Kasumi-1 (cell line): ENCODE measurements at places on chromosomes 3 and 15.

- DNase-seq: no peak
Observed at GRCh38 chr3:194465920-194466570, 20.8 kb downstream of the ATP13A3 start.

DNA sequence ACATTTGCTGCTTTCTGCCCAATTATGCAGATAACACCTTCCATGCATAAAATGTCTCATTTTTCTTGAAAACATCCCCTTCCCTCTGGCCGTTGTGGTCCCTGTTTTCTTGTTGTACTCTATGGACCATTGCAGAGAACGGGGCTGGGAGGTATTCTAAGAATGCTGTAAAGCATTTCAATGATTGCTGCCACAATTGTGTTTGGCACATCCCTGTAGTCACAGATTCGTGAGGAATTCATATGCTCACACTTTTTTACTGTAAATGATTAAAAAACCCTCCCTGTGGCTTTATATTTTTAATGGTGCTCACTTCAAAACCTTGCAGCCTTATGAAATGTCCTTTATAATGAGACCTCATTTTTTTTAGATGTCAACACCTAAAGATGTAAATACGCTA is 207.2 kb upstream of the GBE1 start:
- no peak for DNase-seq

DNA sequence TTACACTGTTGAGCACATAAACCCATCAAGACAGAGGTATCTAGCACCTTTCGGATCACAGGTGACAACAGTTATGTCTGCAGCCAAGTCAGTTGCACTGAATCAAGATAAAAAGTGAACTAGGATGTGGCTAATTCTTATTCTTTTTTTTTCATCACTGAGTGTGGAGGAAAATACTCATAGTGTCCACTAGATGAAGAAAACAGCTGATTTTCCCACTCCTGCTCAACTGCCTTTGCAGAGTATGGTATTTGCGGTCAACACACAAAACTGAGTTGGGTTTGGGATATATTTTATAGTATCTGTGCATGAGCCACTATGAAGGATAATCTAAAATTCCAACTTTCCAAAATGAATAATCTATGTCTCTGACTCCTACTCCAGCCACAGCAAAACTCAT is 32.5 kb downstream of the IL17RD start:
- DNase-seq: no peak

GRCh38 chr3:13715167-13715954 is 164.5 kb downstream of the WNT7A start:
- no peak for DNase-seq

DNA sequence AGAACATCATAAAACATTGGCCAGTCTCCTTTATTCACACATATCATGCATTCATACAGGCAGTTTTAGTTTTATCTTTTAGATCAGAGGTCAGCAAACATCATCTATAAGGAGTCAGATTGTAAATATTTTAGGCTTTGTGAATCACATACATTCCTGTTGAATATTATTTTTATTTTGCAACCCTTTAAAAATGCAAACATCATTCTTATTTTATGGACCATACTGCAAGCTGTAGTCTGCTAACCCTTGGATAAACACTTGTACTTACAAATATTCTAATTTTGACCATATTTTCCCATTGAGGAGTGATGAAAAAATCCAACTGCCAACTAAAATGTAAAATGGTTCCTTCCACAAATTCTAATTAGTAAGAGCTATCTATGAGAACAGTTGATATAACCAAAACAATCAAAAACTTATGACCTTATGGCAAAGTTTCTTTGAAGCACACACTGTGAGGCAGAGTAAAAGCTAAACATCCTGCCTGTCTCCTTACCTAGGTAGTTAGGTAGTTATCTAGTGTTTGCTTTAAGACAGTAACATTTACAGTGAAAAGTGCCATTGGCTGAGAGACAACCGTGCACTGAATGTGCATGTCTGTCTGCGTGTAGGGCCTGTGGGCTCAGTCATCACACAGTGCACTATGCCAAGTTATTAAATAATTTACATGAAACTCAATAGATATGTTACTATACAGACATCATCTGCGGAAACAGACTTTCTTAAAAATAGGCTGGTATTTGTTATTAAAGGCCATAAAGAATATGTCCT is 57.7 kb downstream of the PIK3R4 start:
- no peak for DNase-seq

DNA sequence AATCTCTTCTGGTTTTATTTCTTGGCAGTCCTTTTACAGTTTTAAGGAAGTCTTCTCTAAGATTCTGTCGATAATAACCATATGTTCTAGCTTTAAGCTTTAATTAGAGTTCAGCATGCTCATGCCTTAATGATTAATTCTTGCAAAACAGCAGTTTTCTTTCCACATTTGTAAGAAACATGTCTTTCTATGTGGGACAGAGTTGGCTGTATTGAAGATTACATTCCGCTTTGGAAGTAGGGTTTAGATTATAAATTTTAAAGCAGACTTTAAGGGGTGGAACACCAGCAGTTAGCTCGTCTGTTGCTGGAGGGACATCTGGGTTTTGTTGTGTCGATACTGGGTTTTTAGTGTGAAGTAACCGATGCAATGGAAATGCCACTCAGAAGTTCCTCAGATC is 35.3 kb downstream of the SQOR start:
- no peak for DNase-seq

- no peak for DNase-seq
Observed at GRCh38 chr3:101011136-101011535, 17.9 kb upstream of the ABI3BP start.

- no peak for DNase-seq
Observed at GRCh38 chr15:38874464-38874863, 309.9 kb upstream of the RASGRP1 start.

- no peak for DNase-seq
Observed at GRCh38 chr3:24457719-24458118, 36.9 kb downstream of the THRB start.

GRCh38 chr3:14890476-14890875 is 56.9 kb upstream of the NR2C2 start:
- DNase-seq: no peak

GRCh38 chr3:183577346-183577745 is 21.8 kb upstream of the KLHL6 start:
- DNase-seq: no peak

- DNase-seq: no peak
Observed at GRCh38 chr3:25474052-25474451, 46.0 kb downstream of the RARB start.

- DNase-seq: no peak
Observed at GRCh38 chr3:66709532-66709931, 208.7 kb upstream of the LRIG1 start.

DNA sequence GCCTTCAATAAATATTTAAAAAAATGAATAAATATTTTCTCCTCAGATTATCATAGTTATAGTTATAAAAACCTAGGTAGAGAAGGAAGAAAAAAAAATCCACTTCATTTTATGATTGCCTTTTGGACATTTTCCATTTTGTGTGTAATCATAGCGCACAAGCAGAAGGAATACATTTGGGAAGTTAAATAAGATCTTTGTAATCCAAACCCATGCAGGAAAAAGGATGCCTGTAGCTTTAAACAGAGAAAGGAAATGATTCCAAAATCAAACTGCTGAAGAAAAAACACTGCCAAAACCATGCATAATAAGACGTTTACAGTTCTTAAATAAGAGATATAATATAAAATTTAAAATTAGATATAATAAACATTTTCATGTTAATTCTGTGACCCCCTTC is 7.4 kb upstream of the CCDC54 start:
- DNase-seq: no peak

GRCh38 chr15:47390208-47390765 is 327.0 kb upstream of the SEMA6D start:
- no peak for DNase-seq

- DNase-seq: no peak
Observed at GRCh38 chr15:39016706-39017105, 452.1 kb upstream of the RASGRP1 start.

- DNase-seq: no peak
Observed at GRCh38 chr15:48643776-48644466, 1.6 kb downstream of the FBN1 start.

DNA sequence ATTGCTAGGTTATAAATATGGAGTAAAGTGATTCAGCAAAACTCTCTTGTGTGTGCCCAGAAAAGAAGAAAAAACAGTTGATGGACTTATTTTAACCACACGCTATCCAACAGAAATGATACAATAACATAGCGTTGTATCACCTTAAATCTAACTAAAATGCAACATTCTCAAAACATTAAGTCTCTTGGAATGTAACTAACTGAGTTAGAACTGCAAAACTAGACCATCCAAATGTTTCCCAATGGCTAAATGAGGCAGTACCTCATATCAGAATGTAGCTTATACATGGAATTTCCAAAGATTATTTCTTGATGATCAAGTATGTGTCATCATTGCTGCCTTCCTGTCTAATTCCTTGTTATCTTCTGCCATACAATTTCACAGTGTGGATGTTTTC is 187.9 kb downstream of the CNTN3 start:
- no peak for DNase-seq

GRCh38 chr3:45778761-45779201 is 17.6 kb downstream of the SLC6A20 start:
- DNase-seq: no peak

DNA sequence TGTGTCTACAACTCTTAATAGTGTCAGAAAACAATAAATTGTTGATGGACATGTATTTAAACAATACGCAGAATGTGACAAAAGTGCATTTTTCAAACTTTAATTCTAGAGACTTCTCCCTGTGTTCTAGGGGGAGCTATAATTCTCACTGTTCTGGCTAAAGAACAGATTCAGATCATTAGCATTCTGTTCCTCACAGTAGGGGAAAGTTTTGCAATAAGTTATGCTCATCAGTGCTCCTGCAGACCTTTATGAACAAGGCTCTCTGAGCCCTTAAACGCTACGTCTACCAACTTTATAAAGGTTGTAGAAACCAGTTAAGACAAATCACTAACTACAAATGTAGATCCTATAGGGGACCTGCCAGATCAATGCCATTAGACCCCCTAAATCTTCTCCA is 444.2 kb downstream of the SQOR start:
- DNase-seq: no peak

GRCh38 chr15:96992817-96993216 is 662.3 kb downstream of the NR2F2 start:
- DNase-seq: peak; percentile 51

- DNase-seq: no peak
Observed at GRCh38 chr3:187014417-187014864, 84.1 kb downstream of the ST6GAL1 start.

DNA sequence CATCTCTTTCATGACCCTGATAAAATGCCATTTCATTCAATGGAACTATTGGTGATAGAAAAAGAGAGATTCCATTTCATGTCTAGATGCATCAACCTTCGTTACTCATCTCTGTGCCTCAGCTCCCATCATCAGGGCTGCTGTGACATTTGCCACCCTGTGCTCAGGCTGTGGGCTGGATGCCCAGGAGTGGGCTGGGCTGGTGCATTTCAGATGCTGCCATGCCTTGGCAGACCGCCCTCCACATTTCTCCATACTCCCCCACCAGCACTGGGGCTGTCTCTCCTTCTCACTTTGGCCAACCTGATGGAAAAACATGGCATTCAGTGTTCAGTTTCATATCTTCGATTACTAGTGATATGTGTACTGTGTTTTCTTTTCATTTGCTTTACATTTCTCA is 59.1 kb downstream of the DNASE1L3 start:
- no peak for DNase-seq

GRCh38 chr15:46676233-46677206 is 1040.8 kb upstream of the SEMA6D start:
- no peak for DNase-seq

DNA sequence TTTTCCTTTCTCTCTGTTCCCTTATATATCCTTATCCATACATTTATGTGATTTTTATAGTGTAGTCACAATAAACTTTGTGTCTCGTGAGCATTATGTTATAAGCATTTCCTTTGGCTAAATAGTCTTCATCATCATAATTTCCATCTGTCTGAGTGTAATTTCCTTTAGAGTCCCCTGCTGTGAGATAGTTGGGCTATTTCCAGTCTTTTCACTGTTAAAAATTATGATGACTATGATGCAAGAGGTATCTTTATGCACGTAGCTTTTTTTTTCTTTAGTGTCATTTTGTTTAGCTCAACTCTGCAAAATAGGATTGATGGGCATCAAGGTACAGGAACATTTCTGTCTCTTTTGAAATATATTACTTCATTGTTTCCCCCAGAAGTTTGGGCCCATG is 26.9 kb upstream of the CA12 start:
- no peak for DNase-seq

DNA sequence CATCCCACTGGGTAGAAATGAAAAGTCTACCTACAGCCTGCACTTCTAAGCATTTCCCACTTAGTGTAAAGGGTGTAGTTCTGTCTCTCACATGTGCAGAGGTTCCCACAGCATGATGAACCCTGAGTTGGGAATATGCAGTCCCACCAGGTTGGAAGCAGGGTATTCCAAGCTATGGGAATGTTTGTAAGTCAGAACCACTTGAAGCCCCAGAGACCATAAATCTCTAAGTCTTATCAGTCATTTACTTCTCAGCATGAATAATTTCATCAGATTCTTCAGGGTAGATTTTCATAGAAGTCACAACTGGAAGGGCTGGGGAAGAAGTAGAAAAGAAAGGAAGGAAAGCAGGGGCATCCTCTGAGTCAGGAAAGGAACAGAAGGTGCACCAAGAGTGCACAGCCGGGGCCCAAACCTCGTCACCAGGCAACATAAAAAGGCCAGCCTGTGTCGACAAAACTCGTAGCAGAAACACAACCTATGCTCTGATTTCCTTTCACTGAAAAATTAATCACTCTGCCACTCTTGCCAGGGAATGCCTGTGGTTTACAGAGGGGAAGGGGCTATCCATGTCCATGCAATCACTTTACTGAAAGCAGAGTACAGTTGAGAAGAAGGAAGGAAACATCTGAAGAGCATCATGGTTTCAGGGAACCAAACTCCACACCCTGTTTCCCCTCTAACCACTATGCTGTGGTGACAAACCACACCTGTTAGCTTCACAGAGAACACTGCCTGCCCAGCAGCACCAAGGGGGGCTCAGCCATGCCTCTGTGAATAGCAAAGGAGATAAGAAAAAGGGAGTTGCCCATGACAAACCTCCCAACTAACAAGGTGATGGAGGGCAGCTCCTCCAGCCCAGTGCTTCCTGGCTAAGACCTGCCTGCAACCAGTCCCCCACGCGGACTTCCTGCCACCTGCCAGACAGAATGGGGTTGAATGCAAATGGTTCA is 40.5 kb downstream of the SH3BP5 start:
- peak; percentile 90 for DNase-seq

GRCh38 chr15:67521029-67521782 is at the start of gene C15orf61:
TSS of gene C15orf61 (plus strand) at chr15:67521131. CDS start at chr15:67521249, 118 bp downstream.
- DNase-seq: peak; percentile 75

DNA sequence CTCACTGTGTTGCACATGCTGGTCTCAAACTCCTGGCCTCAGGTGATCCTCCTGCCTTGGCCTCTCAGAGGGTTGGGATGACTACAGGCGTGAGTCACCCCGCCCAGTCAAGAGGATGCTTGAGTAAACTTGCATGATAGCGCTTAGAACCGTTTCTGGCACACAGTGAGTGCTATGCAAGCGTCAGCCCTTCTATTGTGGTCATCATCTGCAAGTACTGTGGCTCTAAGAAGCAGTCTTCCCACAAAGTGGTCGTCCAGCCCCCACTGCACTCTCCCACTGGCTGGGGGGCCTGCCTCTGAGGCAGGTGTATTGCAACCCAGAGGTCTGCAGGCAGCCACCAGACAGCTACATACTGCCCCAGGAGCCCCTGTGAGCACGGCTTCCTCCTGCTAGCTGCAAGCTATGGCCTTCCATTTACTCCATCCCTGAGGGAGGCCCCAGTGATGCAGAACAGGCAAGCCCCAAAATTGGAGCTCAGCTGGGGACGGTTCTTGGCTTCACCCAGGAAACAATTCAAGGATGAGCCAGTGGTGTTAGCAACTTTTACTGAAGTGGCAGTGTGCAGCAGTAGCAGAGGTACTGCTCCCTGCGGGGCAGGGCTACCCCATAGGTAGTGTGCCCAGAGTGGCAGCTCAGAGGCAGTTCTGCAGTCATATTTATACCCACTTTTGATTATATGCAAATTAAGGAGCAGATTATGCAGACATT is 95.4 kb downstream of the LSM3 start:
- no peak for DNase-seq
